ENCODE measurements at places on chromosomes 1 and 21. TPM values are rescaled to one million over a fixed set of nuclear protein-coding genes. Genes with fewer than 3 reads are reported as not detected.
A peak's percentile ranks its signal among the peaks of the same experiment; 100 is the strongest.

- peak; percentile 83 for DNase-seq
These were observed 11.3 kb upstream of the BMP8B start for GRCh38 chr1:39799770-39800470.

GRCh38 chr1:3984586-3984985 lies 84.5 kb upstream of the C1orf174 start:
- DNase-seq, result no peak

Gene CD52
- 30.8 TPM for total RNA-seq

DNA sequence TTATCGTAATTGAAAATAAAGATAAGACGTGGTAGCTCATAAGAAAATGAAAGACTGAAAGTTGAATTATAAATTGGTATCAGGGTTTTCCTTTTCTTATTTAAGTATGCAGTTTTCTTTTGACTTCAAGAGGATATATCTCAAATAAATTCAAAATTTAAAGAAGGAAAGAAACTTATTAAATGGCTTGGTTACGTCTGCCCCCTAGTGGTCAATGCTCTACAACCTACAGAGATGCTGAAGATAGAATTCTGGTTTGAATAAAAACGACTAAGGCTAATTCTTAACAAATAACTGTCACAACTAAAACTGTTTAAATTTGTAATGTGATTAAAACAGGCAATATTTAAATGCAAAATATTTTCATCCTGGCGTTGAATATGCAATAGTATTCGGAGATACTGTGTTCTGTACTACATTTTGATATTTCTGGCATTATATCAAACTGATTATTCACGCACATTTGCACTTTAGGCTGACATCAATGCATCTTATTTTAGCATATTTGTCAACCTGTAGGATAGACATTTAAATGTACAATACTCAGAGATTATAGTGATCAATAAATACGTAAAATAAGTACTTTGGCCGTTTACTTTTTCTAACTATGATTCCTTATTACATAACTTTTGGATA lies 26.8 kb downstream of the IFI44 start:
- DNase-seq, result peak; percentile 32

Gene CCDC30
- total RNA-seq, result 18.0 TPM

Gene TSTD1
- 74.5 TPM for total RNA-seq

Gene OR6K3
- total RNA-seq, result not detected

- no peak for DNase-seq
These were observed 7.2 kb upstream of the EPS15 start for GRCh38 chr1:51526248-51526647.

- no peak for DNase-seq
These were observed 4.0 kb downstream of the ACTL8 start for GRCh38 chr1:17759114-17759513.

GRCh38 chr1:85629532-85629920 lies 49.0 kb downstream of the CCN1 start:
- DNase-seq, result peak; percentile 43

GRCh38 chr1:35708441-35708921 lies 10.2 kb downstream of the C1orf216 start:
- DNase-seq, result peak; percentile 33

- no peak for DNase-seq
These were observed 183.3 kb downstream of the NEK7 start for GRCh38 chr1:198340139-198340538.

DNA sequence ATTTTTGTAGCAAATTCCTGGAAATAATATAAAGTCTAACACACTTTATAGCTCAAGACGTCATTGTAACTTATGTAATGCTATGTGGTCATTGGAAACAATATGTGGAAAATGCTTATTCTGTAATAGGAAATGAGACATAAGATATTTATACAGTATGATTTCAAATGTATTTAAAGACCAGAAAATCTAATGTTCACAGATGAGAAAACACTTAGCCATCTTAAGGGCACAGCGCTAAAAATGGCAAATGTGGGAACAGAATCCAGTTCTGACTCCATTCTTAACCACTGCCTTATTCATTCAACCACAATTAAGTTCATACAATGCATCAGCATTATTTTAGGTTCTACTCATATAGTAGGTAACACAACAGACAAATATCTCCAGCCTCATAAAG lies 12.5 kb downstream of the CSDE1 start:
- no peak for DNase-seq

DNA sequence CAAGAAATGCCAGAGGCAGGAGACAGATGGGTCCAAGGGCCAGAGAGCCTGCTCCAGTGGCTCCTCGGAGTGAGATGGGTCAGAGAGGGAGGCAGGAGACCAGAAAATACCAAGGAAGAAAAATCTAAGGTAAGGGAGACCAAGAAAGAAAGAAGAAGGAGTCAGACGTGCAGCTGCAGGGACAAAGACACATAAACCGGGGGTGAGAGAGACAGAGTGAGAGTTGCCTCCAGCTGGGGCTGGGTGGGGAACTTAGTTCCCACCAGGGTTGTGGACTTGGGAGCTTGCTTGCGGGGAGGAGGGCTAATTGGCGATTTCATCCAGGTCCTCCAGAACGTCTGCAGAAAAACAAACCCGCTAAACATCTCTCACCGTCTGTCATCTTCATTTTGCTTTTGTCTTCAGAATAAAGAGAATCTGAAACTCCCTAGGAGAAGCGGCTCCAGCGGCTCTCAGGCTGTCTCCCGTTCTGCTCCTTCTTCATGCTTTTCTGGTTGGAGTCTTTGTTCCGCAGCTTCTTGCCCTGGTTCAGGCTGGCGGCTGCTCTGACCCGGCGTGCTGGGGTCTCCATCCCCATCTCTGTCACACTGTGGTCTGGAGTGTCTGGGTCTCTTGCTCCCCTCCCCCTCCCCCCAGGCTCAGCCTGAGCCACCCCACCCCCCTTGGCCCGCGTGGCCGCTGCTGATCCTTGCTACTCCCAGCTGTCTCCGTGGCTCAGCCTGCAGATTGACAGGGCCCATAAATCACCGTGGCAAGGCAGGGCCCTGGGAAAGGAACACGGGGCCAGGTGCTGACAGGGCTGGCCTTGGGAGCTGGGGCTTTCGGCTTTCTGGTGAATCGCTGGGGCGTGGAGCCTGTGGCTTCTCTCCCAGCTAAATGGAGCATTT lies 66.6 kb downstream of the UBIAD1 start:
- peak; percentile 93 for DNase-seq

GRCh38 chr1:214327514-214327913 lies 46.6 kb downstream of the SMYD2 start:
- DNase-seq, result no peak

- no peak for DNase-seq
These were observed 319.4 kb upstream of the NFIA start for GRCh38 chr1:60762911-60763310.

Gene CELA2B
- not detected for total RNA-seq

GRCh38 chr1:42282867-42283583 lies 52.0 kb downstream of the FOXJ3 start:
- no peak for DNase-seq

GRCh38 chr1:37028981-37029617 lies 5.2 kb downstream of the GRIK3 start:
- DNase-seq, result no peak

- peak; percentile 95 for DNase-seq
These were observed 2.5 kb upstream of the METTL25B start for GRCh38 chr1:156725683-156726280.

GRCh38 chr1:204709021-204709420 lies 23.5 kb upstream of the LRRN2 start:
- DNase-seq, result no peak
